ENCODE measurements at places on chromosomes 1 and 21.

- no peak overlapping the region for H3K27ac ChIP-seq
- DNase-seq = no peak
- no peak overlapping the region for H3K4me3 ChIP-seq
- no peaks in the 10 kb centered on the region for H3K36me3 ChIP-seq
- H3K27me3 ChIP-seq = no peaks in the 10 kb centered on the region
Observed at GRCh38 chr1:61961009-61961408, 218.7 kb downstream of the PATJ start.

GRCh38 chr1:100458661-100459357 is 79.1 kb upstream of the GPR88 start:
- no peak overlapping the region for H3K27ac ChIP-seq
- H3K4me3 ChIP-seq = no peak overlapping the region
- no peaks in the 10 kb centered on the region for H3K27me3 ChIP-seq
- DNase-seq = no peak

GRCh38 chr1:44919400-44919799 is 67.0 kb downstream of the EIF2B3 start:
- no peak overlapping the region for H3K27ac ChIP-seq
- no peak for DNase-seq
- no peaks in the 10 kb centered on the region for H3K36me3 ChIP-seq
- no peaks in the 10 kb centered on the region for H3K27me3 ChIP-seq
- H3K4me3 ChIP-seq = no peak overlapping the region

DNA sequence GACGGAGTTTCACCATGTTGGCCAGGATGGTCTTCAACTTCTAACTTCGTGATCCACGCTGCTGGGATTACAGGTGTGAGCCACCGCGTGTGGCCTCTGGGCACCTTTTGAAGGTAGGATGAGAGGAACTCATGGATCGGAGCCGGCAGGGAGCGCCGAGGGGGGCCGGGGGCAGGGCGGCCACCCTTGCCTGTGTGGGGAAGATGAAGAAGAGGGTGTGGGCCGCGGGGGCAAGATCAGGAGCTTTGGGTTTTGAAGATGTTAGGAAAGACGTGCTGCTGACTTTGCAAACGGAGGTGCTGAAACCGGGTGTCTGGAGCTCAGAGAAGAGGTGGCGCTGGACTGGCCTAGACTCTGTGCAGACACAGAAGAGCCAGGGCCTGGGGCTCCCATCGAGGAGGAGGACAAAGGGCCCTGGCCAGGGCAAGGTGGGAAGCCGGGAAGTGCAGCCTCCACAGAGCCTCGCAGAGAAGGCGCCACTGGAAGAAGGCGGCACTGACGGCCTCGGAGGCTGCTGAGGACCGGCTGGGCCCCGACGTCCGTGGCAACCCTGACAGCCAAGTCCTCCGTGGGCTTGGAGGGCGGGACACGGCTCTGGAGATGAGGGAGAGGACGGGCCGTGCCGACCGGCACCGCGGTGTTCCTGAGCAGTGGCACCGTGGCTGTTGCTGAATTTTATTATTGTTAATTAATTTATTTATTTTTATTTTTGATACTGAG is 13.7 kb downstream of the RNF223 start:
- peaks cover 12% of the 10 kb centered on the region for H3K27me3 ChIP-seq
- H3K4me3 ChIP-seq = no peak overlapping the region
- H3K27ac ChIP-seq = no peak overlapping the region
- H3K36me3 ChIP-seq = peaks cover 3% of the 10 kb centered on the region
- peaks cover 2% of the 10 kb centered on the region for H3K4me1 ChIP-seq

DNA sequence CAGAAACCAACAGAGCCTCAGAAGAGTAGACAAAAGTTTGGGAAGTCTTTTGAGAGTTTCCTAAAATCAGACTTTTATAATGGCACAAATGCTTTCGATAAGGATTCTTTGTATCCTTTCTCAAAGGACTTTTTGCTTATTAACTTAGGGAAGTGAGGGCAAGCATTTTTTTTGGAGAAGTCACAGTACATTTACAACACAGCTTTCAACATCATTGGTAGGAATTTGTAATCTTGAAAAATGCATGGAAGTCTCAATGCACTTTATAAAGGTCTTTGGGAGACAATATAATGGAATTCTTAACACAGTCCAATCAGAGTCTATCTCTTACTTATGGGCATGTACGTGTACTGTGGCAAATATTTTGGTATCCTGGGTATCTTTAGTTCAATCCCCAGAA is 325.8 kb upstream of the NR5A2 start:
- no peak for DNase-seq
- no peaks in the 10 kb centered on the region for H3K27me3 ChIP-seq
- H3K27ac ChIP-seq = no peak overlapping the region
- H3K4me3 ChIP-seq = no peak overlapping the region
- H3K4me1 ChIP-seq = no peaks in the 10 kb centered on the region
- no peaks in the 10 kb centered on the region for H3K36me3 ChIP-seq

GRCh38 chr1:16984717-16985116 is 4.3 kb upstream of the MFAP2 start:
- H3K27ac ChIP-seq = peak overlapping the region; percentile 31
- H3K4me1 ChIP-seq = peaks cover 17% of the 10 kb centered on the region
- H3K36me3 ChIP-seq = peaks cover 5% of the 10 kb centered on the region
- DNase-seq = peak; percentile 52

GRCh38 chr1:165342587-165342986 is 13.9 kb downstream of the LMX1A start:
- no peaks in the 10 kb centered on the region for H3K4me1 ChIP-seq
- no peak overlapping the region for H3K27ac ChIP-seq
- H3K36me3 ChIP-seq = no peaks in the 10 kb centered on the region
- H3K4me3 ChIP-seq = no peak overlapping the region
- DNase-seq = no peak
- peaks cover 4% of the 10 kb centered on the region for H3K27me3 ChIP-seq

GRCh38 chr1:49622877-49623276 is 400.9 kb downstream of the AGBL4 start:
- H3K36me3 ChIP-seq = no peaks in the 10 kb centered on the region
- no peaks in the 10 kb centered on the region for H3K4me1 ChIP-seq
- H3K27me3 ChIP-seq = peaks cover 1% of the 10 kb centered on the region
- DNase-seq = no peak
- no peak overlapping the region for H3K27ac ChIP-seq

DNA sequence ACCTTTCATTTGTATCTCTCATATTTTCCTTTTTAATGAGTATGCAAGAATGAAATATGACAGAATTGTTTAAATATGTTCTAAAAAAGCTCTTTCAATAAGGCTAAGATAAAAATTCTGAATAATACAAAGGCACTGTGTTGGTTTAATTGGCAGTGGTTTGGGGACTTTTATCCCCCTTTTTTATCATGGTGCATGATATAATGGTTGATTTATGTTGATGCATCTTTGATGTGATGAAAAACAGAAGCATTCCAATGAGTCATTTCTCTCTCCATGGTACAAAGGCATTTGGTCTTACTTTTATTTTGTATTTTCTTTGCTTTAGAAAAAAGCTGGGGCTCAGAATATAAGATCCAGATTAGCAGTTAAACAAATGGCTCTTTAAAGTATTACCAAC is 127.2 kb upstream of the GREM2 start:
- no peak for DNase-seq
- H3K36me3 ChIP-seq = no peaks in the 10 kb centered on the region
- no peaks in the 10 kb centered on the region for H3K27me3 ChIP-seq
- no peaks in the 10 kb centered on the region for H3K4me1 ChIP-seq
- no peak overlapping the region for H3K27ac ChIP-seq

GRCh38 chr1:156074661-156075060 is 7.6 kb downstream of the MEX3A start:
- H3K27me3 ChIP-seq = peaks cover 13% of the 10 kb centered on the region
- no peak for DNase-seq
- H3K27ac ChIP-seq = no peak overlapping the region

GRCh38 chr21:45309069-45309986 is 21.6 kb upstream of the POFUT2 start:
- H3K27me3 ChIP-seq = peaks cover 4% of the 10 kb centered on the region
- H3K27ac ChIP-seq = no peak overlapping the region
- no peaks in the 10 kb centered on the region for H3K36me3 ChIP-seq
- no peak overlapping the region for H3K4me3 ChIP-seq
- peaks cover 2% of the 10 kb centered on the region for H3K4me1 ChIP-seq

- H3K27me3 ChIP-seq = peaks cover 8% of the 10 kb centered on the region
- peaks cover 4% of the 10 kb centered on the region for H3K36me3 ChIP-seq
- H3K4me1 ChIP-seq = peaks cover 4% of the 10 kb centered on the region
- no peak for DNase-seq
Observed at GRCh38 chr1:33117440-33118085, 36.6 kb downstream of the AZIN2 start.

DNA sequence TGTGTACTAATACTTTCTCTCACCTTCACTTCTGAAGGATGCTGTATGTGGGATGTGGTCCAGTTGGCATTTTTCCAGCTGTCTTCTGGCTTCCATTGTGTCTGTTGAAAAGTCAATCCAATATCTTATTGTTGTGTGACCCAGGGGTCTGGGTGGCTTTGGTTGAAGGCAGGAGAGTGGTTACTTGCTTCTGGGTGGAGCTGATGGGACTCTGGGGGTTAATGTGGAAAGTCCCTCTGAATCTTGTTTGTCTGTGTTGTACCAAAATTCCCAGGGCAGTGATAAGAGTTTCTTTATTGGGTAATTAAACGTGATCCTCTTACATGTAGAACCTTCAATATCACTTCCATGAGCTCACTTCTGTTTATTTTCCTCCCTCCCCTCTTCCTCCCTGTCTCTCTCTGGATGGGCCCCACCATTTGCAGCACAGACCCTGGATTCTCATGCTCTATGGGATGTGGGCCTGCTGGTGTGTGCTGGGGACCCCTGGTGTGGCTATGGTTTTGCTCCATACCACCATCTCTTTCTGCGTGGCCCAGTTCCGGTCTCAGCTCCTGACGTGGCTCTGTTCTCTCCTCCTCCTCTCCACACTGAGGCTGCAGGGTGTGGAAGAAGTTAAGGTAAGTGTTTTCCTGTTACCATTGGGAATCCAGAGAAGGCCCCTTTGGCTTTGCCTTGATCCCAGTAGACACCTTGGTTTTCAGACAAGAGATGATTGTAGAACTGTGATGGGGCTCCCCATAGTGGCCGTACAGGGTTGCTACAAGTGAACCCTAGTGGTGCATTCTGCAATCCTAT is 71.5 kb downstream of the HHAT start:
- peak; percentile 62 for DNase-seq
- H3K36me3 ChIP-seq = no peaks in the 10 kb centered on the region
- no peaks in the 10 kb centered on the region for H3K4me1 ChIP-seq
- H3K4me3 ChIP-seq = no peak overlapping the region
- H3K27me3 ChIP-seq = peaks cover 4% of the 10 kb centered on the region

GRCh38 chr1:24898152-24898908 is 31.7 kb downstream of the RUNX3 start:
- no peak overlapping the region for H3K4me3 ChIP-seq
- no peaks in the 10 kb centered on the region for H3K4me1 ChIP-seq
- DNase-seq = peak; percentile 80
- no peaks in the 10 kb centered on the region for H3K27me3 ChIP-seq
- H3K27ac ChIP-seq = no peak overlapping the region

DNA sequence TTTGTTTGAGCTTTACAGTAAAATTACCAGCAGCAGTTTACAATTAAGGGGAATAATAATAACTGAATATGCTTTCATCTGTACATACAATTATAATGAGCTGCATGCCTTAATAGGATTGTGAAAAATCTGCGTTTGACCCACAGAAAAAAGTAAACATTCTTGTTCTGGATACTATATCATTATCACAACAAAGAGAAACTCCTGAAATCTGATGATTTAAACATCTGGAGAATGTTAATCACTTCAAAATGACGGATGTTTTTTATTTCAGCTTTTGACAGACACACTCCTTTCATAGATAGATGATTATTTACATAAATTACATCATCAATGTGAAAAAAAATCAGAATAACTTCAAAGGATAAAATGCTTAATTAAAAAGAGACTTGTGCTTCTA is 58.5 kb downstream of the TYW3 start:
- no peak for DNase-seq
- no peak overlapping the region for H3K27ac ChIP-seq
- H3K27me3 ChIP-seq = no peaks in the 10 kb centered on the region
- H3K36me3 ChIP-seq = no peaks in the 10 kb centered on the region
- H3K4me1 ChIP-seq = peaks cover 4% of the 10 kb centered on the region

Measured in endothelial cell (in vitro differentiated cells).